CD4-positive, CD25-positive, alpha-beta regulatory T cell (primary cell): ENCODE measurements at places on chromosomes 7 and 10.

- no peak for DNase-seq
Measured at GRCh38 chr10:79386637-79387465, 39.6 kb downstream of the PPIF start.

DNA sequence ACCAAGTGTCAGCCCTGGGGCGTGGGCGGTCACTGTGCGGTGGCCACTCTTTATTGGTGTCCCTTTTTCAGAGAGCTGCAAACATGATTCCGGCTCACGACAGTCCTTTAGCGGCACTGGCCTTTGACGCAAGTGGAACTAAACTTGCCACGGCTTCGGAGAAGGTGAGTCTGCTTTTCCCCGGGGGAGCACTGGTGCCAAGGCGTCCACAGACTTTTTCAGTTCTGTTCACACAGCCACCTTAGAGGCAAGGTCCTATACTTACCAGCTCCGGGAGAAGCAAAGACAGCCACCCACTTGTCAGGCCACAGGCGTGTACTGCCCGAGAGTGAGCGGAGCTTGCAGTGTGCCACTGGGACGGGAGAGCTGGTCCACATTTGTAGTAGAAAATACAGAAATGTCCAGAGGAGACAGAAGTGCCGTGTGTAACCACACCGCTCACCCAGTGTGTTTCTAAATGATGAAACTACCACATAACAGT, 27.9 kb downstream of the WIPI2 start:
- DNase-seq = no peak

- no peak for DNase-seq
Measured at GRCh38 chr7:29349362-29349761, 154.8 kb downstream of the CHN2 start.

DNA sequence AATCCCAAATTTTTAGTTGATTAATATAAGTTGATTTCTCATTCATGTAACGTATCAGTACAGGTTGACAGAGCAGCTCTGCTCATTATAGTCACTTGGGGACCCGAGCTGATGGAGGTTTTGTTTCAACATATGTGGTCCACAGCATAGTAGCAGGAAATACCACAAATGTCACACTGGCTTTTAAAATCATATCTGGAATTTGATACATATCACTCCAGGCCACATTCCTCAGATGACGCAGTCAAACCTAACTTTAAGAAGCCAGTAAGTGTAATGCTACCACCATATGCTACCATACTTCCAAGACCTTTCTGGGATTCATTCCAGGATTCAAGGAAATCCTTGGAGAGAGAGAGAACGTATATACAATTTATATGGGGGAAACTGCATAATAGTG, 156.3 kb downstream of the PHF14 start:
- no peak for DNase-seq
